ENCODE measurements at places on chromosomes 4 and X.

DNA sequence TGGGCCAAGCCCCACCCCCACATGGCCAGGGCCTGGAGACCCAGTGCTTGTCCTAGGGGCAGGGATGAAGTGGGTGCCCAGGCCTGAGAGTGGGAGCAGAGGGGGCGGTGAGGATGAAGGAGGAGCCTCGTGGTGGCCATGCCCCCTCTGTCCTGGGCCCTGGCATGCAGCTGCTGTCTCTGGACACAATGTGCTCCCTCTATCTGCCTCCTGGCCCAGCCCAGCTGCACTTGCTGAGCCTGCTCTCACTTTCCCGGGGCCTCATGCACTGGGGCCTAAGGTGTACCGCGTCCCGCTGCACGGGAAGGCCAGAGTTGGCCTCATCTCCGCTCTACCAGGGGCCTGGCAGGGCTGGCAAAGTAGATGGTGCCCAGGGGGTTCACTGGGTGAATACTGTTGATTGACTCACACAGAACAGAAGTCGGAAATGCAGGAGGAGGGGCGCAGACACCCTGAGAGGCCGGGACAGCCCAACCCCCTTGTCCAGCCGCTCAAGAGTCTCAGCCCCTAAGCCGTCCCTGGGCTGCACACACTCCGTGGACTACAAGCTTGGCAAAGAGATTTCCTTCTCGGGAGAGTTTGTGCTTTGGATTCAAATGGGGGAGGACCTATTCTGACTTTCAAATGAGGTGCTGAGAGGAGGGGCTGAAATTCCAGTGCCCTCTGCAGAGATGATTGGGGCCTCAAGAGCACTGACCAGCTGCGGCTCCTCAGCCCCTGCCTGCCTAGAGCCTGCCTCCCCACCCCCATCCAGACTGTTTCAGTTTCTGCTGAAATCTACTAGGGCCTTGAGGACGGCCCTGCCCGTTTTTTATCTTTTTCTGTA, 112.4 kb downstream of the PSAPL1 start:
- DNase-seq: no peak

GRCh38 chr4:169815606-169816005, 57.9 kb upstream of the HPF1 start:
- no peak for DNase-seq

GRCh38 chrX:124239911-124240310, 92.5 kb upstream of the TEX13D start:
- DNase-seq: no peak

DNA sequence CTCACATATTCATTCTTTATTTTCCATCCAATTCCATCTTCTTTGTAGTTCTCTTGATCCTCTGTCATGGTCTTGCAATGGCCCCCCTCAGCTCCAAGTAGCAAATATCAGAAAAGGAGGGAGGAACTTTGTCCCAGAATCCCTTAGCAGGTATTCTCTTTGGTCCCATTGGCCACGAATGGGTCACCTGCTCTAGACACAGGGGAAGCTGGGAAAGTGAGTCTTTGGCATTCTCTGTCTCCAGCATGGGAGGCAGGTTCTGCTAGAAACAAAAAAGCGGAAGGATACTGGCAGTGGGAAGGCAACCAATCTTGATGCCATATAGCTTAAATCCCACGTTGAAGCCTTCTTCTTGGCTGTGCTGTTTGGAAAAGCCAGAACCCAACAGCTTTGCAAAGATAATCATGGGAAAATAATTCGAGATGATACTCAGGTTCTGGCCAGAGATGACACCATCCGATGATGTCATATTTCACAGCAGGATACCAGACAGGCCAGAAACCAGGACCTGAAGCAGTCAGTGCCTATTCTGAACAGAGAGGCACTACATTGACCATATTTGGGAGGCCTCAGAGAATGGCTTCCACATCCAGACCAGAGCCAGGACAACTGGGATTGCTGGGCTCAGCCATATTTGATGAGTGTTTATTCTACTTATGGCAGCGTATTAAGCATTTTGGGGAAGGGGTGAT, 110.4 kb upstream of the ATXN3L start:
- no peak for DNase-seq

GRCh38 chrX:132744470-132744869, 214.0 kb downstream of the HS6ST2 start:
- DNase-seq: no peak

- DNase-seq: no peak
Measured at GRCh38 chr4:93334003-93334402, 494.6 kb upstream of the ATOH1 start.

DNA sequence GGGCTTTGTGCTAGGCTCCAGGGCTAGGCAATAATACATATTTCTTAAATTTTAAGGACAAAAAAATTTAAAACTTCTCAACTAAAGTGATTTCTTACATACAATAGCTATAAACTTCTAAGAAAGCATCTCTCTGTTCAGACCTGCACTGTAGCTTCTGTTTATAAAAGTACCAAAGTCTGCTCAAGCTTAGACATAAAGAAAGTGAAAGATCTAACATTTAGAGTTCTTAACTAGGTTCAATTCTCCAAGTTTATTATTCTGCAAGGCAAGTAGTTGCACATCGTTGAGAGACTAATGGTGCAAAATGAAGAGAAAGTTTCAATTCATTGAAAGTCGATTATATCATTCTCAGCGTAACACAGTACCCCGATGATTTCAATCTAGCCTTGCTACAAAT, 857.4 kb upstream of the HTR2C start:
- DNase-seq: no peak

DNA sequence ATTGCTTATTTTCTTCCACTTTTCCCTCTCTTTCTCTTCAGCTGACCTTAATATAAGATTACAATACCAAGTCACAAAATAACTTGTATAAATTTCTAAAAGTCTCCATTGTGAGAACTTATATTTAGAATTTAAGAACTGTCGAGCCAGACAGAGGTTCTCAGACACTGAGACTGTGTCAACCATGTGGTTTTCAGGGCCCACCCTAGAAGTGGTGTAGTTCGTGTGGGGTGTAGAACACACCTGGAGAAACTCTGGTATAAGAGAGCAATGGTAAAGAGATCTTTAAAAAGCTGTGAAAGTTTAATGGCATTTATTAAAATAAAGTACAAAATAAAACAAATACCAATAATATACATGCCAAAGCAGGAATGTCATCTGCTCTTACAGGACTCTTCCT, 19.7 kb downstream of the CPEB2 start:
- DNase-seq: no peak

GRCh38 chr4:3630136-3630597, 97.9 kb upstream of the LRPAP1 start:
- no peak for DNase-seq

- DNase-seq: no peak
Measured at GRCh38 chr4:104593019-104593418, 98.3 kb upstream of the CXXC4 start.

- no peak for DNase-seq
Measured at GRCh38 chrX:20511792-20512191, 245.1 kb upstream of the RPS6KA3 start.

DNA sequence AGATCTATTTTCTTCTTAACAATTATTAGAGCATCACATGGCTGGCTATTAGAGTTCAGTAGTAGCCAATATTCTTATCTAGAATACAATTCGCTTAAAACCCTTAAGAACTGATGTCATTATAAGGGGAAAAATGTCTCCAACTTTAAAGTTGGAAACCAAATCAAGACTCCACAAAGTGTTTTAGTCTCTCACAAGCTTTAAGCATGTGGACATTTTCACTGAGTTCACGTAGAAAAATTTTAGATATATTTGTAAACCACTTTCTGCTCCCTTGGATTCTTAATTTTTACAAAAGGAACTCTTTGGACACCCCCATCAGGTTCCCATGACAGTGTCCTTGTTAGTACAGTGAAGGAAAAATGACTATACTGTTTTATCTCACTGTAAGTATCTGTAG, 123.9 kb upstream of the NAP1L5 start:
- DNase-seq: no peak
